ENCODE measurements at places on chromosomes 7 and 10.

DNA sequence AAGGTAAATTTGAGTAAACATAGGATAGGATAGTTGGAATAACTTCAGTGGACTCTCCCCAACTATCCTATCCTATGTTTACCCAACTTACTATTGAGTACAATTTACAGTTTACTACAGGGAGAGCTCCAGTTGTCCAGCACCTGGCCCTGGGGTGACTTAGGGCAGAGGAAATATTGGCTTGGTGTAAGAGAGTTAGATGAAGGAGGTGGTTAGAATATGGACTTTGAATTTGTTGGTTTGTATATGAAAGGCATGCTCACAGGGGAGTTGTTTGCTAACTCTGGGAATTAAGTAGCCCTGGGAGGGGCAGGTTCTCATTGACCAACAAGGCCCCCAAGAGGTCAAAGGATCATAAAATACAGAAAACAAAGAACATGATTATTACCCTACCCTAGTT, 497.7 kb downstream of the ARL4A start:
- no peak for DNase-seq

DNA sequence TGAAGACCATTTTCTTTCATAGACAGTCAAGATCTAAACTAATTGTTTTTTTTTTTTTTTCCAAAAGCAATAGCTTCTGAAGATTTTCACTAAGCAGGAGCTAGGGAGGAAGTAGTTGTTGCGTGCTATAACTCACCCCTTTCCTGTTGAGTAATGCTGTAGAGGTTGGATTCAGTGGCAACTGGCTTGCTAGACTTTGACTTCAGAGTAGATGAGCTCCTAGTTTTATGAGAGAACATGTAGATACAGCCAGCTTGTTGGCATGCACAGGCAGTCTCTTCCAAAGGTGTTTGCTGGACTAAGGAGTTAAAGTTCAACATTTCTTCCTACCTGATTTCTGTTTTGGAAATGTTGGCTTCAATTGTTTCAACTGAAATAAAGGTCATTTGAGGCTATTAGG, 66.2 kb upstream of the MXI1 start:
- peak; percentile 96 for DNase-seq

- no peak for DNase-seq
These were observed 84.3 kb downstream of the LANCL2 start for GRCh38 chr7:55449205-55449991.

- DNase-seq = no peak
These were observed 134.9 kb upstream of the ZNF438 start for GRCh38 chr10:31166606-31167005.

- DNase-seq = no peak
These were observed 104.7 kb upstream of the KLF14 start for GRCh38 chr7:130838738-130839137.

GRCh38 chr10:1576467-1577372, 160.6 kb downstream of the ADARB2 start:
- no peak for DNase-seq

GRCh38 chr10:77160679-77161078, 476.9 kb downstream of the KCNMA1 start:
- DNase-seq = no peak

GRCh38 chr10:26479766-26480492, 41.8 kb downstream of the APBB1IP start:
- peak; percentile 67 for DNase-seq

Measured in GF-D8 (cell line).